ENCODE measurements at places on chromosomes 16 and 17.

- DNase-seq, result no peak
Observed at GRCh38 chr16:2528161-2529060, 2.8 kb downstream of the CEMP1 start.

DNA sequence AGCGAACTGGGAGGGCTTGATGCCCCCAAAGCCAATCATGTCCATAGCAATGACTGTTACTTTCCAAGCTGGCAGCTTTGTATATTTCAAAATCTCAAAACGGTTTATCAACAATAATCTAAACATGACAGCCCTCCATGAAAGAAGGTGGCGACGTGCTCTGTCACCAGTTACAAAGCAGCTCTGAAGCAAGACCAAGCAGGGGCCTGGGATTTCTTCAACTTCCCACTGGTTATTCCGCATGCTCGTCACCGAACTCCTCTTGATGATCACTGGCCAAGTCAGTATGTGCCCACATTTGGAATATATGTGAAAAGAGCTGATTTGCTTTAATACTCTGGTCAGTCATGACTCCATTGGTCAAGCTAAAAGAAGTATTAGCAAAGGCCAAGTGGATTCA is 175.6 kb downstream of the VPS53 start:
- no peak for DNase-seq

GRCh38 chr17:81095383-81095762 is 60.4 kb downstream of the BAIAP2 start:
- DNase-seq, result no peak

GRCh38 chr17:44102849-44103622 is 20.4 kb downstream of the HDAC5 start:
- DNase-seq, result no peak

DNA sequence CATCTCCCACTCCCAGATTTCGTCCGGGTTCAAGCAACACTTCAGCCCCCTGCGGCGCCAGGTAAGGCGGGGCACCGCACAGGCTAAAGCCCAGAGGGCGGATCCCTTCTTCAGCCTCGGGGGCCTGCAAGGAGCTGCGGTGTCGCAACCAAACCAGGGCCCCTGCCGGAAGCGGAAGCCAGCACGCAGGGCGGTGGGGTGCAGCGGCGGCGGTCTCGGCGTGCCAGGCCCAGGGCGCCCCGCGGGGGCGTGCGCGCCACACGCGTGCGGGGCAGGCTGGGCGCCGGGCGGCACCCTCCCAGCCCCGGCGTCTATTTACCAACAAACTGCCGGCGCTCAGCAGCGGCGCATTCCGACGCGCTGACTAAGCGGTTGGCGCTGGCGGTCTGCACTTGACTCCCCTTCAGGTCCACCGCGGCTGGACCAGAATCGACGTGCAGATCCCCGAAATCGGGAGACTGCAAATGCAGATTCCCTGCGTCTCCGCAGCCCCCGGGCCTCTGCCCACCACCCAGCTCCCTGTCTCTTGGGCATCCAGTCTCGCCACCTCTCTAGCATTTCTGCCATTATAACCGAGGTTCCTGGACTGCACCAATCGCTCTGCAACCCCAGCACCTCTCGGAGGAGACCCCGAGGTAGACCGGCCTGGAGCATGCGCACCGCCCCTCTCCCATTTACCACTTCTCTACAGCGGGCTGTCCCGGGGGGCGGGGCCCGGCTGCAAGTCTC is 421 bp upstream of the DLX4 start:
- peak; percentile 91 for DNase-seq

- DNase-seq, result no peak
Observed at GRCh38 chr17:82917699-82918345, 78.0 kb upstream of the ZNF750 start.

GRCh38 chr17:41382394-41382793 is 288 bp upstream of the KRT34 start:
- DNase-seq, result no peak

- DNase-seq, result no peak
Observed at GRCh38 chr17:9308069-9308468, 267.6 kb downstream of the STX8 start.

- DNase-seq, result no peak
Observed at GRCh38 chr17:8160224-8160577, 2.5 kb downstream of the VAMP2 start.
